ENCODE measurements at places on chromosomes 1 and 21.

- DNase-seq = no peak
These were observed 18.4 kb upstream of the RPL11 start for GRCh38 chr1:23673086-23673813.

DNA sequence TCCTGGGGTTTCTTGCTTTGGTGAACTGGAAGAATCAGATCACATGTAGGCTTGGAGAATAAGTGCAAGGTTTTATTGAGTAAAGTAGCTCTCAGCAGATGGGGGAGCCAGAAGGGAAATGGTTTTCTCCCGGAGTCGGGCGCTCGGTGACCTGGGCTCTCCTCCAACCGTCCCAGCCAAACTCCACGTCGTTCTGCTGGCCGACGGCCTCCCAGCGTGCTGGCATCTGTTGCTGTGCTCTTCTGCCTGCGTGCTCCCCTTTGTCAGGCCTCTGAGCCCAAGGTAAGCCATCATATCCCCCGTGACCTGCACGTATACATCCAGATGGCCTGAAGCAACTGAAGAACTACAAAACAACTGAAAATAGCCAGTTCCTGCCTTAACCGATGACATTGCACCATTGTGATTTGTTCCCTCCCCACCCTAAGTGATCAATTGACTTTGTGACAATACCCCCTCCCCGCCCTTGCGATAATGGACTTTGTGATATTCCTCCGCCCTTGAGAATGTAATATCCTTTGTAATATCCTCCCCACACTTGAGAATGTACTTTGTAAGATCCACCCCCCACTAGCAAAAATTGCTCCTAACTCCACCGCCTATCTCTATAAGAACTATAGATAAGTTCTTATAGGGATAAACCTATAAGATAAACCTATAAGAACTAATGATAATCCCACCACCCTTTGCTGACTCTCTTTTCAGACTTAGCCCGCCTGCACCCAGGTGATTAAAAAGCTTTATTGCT is 88.3 kb downstream of the SMYD3 start:
- DNase-seq = no peak

DNA sequence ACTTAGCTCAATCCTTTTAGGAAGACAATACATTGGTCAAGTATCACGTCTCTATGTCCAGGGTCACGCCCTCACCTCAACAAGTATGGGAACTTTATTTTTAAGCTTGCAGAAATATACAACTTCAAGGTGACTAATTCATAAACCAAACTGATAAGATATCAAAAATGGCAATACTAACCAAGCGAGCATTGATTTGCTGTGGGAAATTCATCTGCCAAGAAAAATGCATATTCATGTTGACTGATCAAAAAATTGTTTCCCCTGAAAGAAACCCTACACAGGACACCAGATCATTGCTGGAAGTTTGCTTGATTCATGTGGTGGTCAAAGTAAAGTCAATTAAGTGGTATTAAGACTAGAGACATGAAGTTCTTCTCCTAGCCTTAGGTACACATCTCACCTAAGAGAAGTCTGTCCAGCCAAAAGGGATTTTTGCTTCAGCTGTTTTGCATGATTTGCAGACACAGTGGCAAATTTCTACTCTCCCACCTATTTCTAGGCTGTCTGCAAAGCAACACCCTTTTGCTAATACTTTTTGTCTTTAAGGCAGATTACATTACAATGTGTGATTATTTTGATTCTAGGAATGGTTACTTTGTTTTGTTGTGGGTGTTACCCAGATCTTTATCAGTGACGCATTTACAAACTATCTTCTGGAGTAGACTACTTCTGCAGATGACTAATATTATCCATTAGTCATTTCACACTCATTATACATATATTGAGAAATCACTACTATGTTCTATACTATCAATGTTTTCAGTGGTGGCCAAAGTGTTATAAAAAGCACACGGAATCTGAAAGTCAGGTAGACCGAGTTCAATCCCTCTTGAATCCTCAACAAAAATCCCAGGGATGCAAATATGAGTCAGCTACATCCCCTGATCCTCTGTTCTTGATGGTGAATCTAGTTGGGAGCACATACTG is 12.4 kb downstream of the SAMSN1 start:
- no peak for DNase-seq

DNA sequence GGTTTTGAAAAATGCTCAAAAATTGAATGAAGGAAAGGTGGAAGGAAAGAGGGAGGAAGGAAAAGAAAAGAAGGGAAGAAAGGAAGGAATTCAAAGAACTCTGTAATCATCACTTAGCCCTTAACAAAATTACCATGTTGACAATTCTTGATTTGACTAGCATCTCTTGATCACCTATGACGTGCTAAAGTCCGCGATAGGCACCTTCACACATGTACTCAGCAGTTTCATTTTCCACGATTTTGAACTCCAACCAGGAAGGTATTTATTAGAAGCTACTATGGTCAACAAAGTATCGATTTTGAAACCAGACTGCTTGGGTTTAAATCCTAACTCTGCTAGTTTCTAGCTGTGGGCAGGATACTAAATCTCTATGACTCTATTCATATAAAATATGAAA is 146.9 kb downstream of the DAB1 start:
- no peak for DNase-seq

DNA sequence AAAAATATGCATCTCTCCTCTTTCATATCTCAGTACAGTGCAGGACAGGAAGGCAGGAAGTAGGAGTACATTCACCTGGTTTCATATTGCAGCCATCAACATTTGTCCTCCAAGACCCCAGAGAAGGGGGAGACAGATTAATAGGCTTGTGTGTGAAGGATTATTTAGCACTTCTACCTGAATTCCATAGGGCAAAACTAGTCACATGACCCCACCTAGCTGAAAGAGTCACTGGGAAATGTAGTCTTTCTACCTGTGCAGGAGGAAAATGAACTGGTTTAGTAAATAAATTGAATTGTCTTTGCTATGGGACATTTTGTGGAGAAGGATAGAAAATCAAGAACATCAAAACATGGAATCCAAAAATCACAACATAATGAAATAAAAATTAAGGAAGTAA is 13.9 kb upstream of the TRIM33 start:
- DNase-seq = no peak

GRCh38 chr1:30719406-30720270 is 3.7 kb downstream of the MATN1 start:
- no peak for DNase-seq

DNA sequence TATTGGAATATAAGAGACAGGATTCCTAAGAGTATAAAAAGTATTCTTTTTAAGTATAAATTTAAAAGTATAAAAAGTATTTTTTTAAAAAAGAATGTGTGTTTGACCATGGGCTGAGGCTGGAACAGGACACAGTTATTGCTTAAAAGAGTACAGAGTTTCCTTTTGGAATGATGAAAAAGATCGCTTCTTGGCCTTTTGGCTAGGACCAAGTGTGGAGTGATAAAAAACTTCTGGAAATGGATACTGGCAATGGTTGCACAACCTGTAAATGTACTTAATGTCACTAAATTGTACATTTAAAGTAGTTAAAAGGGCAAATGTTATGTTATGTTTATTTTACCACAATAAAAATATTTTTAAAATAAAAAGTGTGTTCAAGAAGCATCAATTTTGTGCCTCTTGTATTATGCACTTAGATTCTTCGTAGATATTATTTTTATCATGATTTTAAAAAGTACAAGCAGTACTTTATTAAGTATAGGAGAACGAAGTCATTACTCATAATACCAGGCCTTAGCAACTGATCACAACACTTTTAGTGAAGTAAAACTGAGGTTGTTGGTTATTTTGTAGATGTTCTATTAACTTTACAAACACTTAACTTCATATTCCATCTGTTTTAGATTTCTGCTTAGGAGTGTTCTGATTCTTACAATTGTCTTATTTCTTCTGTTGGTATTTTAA is 389.1 kb upstream of the ZP4 start:
- no peak for DNase-seq

GRCh38 chr21:33550772-33551660 is 8.2 kb downstream of the SON start:
- DNase-seq = no peak

- DNase-seq = no peak
These were observed 72.5 kb downstream of the PAX7 start for GRCh38 chr1:18703041-18703621.

DNA sequence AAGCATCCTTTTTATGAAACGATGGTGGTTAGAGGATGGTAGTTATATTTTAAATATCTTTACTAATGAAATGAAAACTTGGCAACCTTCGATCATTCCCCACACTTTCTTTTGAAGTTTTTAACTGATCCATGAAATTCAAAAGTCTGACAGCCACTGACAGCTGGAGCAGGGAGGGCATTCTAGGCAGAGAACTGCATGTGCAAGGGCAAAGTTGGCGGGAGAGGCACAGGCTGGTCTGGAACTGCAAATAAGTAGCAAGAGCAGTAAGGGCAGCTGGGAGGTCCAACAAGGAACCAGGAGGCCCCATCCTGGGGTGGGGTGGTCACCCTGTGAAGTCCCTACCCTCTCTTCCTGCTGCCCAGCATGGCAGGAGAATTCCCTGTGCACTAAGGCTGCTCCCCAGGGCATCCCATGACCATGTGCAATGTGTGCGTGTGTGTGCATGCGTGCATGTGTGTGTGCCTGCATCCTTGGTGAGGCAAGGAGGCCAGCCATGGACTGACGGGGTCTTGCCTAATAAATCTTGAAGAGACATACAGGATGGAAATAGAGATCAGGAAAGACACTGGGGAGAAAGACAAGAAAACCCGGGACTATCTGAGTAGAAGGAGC is 33.1 kb upstream of the FOXO6 start:
- DNase-seq = no peak

DNA sequence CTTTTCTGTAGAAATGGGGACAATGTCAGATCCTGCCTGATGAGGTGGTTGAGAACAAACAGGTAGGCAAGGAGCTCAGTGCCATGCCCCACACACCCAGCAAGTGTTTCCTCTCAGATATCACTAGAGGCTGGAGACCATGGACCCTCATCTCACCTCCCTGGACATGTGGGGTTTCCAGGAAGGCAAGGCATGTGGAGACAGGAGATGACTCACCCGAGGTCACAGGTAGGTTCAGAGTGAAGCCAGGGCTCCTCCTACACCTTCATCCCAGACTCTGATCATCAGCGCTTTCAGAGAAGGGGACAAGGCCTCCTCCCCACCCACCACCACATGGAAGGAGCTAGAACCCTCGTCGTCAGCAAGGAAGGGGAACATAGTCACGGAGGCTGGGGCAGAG is 69.2 kb downstream of the MATN1 start:
- DNase-seq = no peak

GRCh38 chr1:228751360-228752098 is 16.2 kb downstream of the RHOU start:
- DNase-seq = no peak

- DNase-seq = no peak
These were observed 3.6 kb downstream of the B3GALT5 start for GRCh38 chr21:39616211-39616772.

GRCh38 chr1:61271412-61271789 is 189.0 kb downstream of the NFIA start:
- no peak for DNase-seq

DNA sequence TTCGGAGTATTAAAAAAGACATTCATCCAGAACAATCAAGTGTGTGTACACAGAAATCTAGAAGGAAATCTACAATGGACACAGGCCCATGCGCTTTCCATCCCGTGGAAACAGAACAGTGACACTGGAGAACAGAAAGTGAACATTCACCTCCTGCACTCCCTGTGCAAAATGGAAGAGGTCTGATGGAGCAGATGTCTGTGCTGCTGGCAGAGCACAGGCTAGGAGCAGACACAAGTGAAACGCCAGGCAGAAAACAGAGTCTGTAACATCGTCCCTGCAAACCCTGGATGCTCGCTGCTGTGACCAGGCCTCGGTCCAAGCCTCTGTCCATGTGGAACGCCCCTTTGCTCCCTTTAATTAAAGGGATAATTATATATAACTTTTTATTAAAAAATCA is 36.1 kb downstream of the SLC45A1 start:
- DNase-seq = no peak

DNA sequence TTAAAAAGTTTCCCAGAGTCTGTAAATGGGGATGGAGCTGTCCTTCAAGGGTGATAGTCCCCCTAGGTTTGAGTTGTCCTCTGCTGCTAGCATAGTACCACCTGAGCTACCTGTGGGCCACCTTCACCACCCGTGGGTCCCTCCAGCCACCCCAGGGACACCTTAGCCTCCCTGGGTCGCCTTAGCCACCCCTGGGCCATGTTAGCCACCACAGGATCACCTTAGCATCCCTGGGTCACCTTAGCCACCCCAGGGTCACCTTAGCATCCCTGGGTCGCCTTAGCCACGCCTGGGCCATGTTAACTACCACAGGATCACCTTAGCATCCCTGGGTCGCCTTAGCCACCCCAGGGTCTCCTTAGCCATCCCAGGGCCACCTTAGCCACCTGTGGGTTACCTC is 67.1 kb downstream of the ADARB1 start:
- DNase-seq = no peak

DNA sequence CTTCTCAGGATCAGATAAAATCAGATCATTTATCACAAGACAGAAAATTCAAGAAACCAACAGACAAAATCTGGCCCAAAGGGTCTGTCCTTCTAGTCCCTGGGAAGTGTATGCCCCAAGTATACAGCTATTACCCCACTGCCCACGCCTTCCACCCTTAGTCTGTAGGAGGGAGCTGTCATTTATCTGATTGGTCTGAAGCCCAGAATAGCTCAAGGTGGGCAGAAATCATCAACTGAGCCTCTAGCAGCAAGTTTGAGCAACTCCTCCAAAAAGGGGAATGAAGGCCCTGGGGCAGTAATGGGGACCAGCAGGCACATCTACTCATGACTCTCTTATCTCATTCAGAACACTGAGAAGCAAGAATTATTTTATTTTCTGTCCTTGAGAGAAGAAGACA is 126.9 kb downstream of the MATN1 start:
- no peak for DNase-seq

- no peak for DNase-seq
These were observed 60.3 kb downstream of the LMO4 start for GRCh38 chr1:87389011-87389410.

GRCh38 chr1:94795434-94795833 is 24.7 kb upstream of the SLC44A3 start:
- no peak for DNase-seq

DNA sequence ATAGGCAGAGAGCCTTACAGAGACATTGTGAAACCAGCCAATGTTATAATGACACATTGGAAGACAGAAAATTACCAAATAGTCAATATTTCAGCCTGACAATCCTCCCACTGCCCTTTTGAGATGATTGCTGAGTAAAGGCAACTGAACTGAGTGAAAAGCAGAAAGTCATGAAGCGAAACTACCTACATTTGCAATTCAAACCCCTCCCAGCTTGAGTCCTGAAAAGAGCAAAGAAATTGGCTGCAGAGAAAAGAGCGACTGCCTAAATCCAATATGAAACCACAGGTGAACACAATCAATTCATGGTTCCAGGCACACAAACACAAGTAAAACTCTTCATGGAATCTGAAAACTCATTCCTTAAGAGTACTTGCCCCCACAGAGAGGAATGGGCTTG is 143.4 kb upstream of the CHRM3 start:
- DNase-seq = no peak

GRCh38 chr1:22600071-22600816 is 36.2 kb upstream of the C1QA start:
- no peak for DNase-seq

GRCh38 chr1:196373798-196374197 is 234.4 kb downstream of the KCNT2 start:
- no peak for DNase-seq

- no peak for DNase-seq
These were observed 4.4 kb upstream of the WDR64 start for GRCh38 chr1:241647658-241648057.

Measured in SIG-M5 (cell line).